ENCODE measurements at places on chromosomes 2 and 18.

GRCh38 chr2:219273937-219274336 is 5.2 kb upstream of the DNAJB2 start:
- DNase-seq: peak; percentile 46

GRCh38 chr2:52710810-52711618 is 1056.6 kb upstream of the CHAC2 start:
- no peak for DNase-seq

- no peak for DNase-seq
Observed at GRCh38 chr2:126222278-126222677, 433.7 kb upstream of the GYPC start.

DNA sequence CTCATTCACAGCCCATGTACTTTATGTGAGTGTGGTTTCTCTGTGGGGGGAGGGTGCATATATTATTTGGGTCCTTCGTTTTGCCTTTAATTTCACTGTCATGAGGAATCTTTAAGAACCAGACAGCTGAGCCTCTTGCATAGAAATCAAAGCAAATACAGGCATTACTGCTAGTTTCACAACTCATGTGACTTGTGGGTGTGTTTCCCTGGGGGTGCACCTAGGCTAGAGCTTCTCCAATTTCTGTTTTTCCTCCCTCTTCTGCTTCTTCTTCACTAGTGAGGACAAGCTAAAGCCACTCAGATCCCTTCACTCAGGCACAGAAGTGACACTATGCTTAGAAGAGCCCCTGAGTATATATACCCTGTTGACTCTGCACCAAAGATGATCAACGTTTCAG is 131.4 kb downstream of the ACOXL start:
- no peak for DNase-seq

DNA sequence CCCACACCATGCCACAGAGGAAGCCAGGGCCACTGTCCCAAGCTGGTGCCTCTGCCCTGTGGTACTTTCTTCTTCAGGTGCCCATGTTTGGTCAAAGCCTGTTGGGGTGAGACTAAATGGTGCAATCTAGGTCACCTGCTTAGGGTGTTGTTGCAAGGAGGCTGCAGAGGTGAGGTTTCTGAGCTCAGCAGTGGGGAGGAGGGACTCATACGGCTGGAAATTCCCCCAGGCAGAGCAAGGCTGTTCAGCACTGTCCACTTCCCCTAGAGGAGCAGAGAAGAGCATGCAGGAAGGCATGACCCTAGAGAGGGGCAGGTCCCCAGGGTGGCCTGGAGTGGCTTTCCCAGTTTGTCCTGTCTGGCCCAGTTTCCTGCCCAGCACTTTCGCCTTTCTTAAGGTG is 211.0 kb downstream of the HAUS1 start:
- DNase-seq: no peak

GRCh38 chr18:11387880-11388279 is 221.5 kb upstream of the SLC35G4 start:
- peak; percentile 70 for DNase-seq

DNA sequence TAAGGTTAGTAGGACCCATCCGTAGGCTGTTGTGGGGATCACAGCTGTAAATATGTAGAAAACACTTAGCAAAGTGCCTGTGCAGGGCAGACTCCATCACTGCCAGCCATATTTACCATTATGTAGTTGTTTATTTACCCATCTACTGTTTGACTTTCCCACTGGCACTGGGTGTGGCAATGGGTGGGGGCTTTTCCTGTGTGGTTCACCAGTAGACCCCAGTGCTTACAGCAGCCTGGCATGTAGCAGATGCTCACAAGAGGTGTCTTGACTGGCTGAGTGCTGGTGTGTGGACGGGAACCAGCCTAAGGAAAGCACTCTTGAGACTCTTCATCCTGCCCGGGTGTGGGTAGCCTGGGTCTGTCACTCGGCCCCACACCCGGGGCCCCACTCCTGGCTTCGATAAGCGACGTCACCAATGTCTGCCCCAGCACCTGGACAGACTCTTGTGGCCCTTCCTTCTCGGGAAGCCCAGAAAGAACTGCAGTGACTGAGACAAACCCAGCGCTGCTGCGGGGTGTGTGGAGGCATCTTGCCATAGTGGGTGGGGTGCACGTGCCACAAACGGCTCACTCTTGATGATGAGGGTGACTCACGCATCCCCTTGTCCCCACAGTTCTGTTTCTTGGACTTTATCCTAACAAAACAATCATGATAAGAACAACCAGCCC is 78.3 kb downstream of the HDAC4 start:
- DNase-seq: peak; percentile 52

GRCh38 chr18:58362027-58362575 is 266.8 kb downstream of the ALPK2 start:
- DNase-seq: peak; percentile 98

Measured in cardiac fibroblast (primary cell).